ENCODE measurements at places on chromosomes 11 and 22.

- peak; percentile 65 for DNase-seq
Measured at GRCh38 chr11:19524171-19524671, 188.4 kb upstream of the NAV2 start.

- no peak for DNase-seq
Measured at GRCh38 chr11:94184846-94185245, 56.2 kb downstream of the PANX1 start.

DNA sequence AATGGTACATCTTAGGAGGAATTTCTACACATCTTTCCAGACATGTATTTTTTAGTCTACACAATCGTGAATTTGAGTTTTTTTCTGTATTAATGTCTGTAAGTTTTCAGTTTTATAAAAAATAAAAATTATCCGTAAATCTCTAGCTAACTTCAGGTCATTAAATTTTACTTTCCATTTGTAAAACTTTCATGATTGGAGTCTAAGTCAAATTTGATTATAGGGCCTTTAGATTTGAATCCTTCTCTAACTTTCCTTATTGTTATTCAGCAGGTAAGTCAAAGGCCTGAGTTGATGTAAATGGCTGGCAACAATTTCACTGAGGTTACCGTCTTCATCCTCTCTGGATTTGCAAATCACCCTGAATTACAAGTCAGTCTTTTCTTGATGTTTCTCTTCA, at the start of gene OR8I2:
OR8I2 (plus strand) TSS at position 301 of the 400 bp plus-strand sequence; CDS start at position 301, 0 bp downstream.
- DNase-seq: no peak

- DNase-seq: peak; percentile 94
Measured at GRCh38 chr11:130448416-130449309, at the start of gene ADAMTS15. ADAMTS15 (plus strand) TSS chr11:130448645; CDS start chr11:130448974, 329 bp downstream.

GRCh38 chr11:112016088-112016764, 9.0 kb upstream of the DLAT start:
- no peak for DNase-seq

- peak; percentile 29 for DNase-seq
Measured at GRCh38 chr11:6571434-6572008, 31.9 kb downstream of the RRP8 start.

GRCh38 chr11:32830413-32830738, 649 bp downstream of the PRRG4 start:
- DNase-seq: no peak

DNA sequence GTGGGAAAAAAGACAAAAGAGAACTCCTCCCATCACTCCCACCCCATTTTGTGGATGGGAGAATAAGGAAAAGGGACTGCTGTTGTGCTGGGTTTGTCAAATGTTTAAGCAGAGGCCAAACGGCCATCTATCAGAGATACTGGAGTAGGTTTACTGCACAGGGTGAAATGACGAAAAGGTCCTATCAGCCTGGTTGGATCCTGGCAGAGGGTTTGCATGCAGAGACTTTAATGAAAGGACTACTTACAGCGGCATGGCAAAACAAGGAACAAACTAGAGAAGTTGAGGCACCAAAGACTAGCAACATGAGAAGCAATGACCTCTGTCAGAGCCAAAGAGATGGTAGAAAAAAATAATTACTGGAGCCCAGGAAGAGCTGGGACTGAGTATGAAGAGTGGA, 32.2 kb upstream of the HEPHL1 start:
- DNase-seq: no peak

DNA sequence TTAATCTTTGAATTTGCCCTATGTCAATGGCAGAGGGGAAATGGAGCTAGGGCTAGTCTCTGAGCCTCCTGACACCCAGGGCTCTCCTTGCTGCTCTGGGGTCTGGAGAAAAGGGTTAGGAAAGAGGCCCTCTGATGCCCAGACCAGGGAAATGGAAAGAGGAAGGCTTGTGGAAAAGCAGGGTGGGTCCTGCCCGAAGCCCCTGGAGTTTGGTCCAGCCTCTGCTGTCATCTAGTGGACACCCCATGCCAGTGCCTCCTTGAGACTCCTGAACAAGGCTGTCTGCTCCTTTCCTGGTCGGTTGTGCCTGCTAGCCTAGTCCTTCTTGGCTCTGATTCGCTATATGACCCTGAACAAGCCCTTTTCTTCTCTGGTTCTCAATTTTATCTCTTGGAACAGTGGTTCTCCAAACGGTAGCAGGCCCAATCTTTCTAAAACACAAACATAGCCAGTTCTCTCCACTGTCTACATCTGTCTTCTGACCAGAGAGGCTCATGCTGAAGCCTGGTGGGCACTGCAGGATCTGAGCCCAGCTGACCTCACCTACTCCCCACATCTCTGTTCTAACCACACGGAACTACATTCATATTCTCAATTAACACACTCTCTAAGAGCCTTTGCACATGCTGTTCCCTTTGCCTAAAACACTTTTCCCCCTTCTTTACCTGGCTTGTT, 8.8 kb upstream of the PLA2G3 start:
- peak; percentile 91 for DNase-seq
